BJ (cell line): ENCODE measurements at places on chromosomes 4 and X. TPM values are rescaled to one million over a fixed set of nuclear protein-coding genes. Genes with fewer than 3 reads are reported as not detected.

DNA sequence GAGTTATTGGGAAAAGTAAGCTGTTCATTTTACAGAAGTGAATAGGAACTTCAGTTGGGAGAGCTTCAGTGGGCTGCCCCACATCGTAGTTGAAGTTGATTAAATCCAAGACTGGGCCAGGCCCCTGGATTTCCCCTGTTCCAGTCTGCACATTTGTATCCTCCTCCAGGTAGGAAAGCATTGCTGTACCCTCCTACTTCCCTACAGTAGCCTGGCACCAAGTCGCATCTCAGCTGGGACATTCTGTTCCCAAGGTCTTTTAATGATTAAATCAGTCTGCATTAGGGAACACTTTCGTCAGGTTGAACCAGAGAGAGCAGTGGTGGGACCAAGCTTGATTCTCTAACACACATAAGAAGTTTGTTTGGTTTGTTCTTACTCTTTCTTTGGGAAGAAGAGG, 165.8 kb upstream of the PPARGC1A start:
- no peak for DNase-seq

GRCh38 chr4:76605099-76605563, 170.1 kb downstream of the SHROOM3 start:
- DNase-seq: peak; percentile 91

GRCh38 chr4:11663114-11663513, 234.4 kb upstream of the HS3ST1 start:
- no peak for DNase-seq

- no peak for DNase-seq
These were observed 6.5 kb downstream of the WFS1 start for GRCh38 chr4:6275898-6276806.

GRCh38 chr4:158313566-158313965, 103.3 kb downstream of the TMEM144 start:
- no peak for DNase-seq

GRCh38 chrX:110852180-110852579, 56.6 kb upstream of the CHRDL1 start:
- DNase-seq: no peak

DNA sequence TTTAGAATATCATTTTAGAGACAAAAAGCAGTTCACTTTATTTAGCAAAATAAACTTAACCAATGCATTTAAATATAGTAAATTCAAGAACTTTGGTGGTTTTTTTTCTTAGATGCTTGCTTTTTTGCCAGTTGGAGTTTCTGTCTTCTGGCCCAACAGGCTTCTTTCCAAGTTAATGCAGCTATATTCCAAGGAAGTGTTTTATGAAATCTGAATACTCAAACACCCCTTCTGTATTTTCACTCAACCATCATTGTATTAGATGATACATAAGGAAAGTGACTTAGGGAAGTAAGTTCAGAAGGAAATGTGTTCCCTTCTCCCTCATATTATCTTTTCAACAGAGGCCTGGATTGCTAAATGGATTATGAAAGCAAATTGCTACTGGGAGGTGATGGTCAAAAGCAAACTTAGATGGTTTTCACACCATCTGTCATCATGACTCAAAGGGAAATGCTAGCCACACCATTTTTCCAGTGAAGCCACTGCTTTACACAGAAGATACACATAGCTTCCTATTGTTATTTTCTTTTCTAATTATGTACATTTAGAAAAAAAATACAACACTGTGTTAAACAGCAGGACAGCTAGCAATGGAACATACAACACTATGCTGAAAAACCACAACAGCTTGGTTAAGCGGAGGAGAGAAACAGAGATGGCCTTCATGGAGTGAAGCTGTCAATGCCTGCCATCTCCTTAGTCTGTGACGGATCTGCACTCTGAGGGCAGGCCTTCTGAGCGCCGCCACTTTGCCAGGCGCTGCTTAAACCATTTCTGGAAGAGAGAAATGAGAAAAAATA, 32.9 kb downstream of the HOPX start:
- no peak for DNase-seq

DNA sequence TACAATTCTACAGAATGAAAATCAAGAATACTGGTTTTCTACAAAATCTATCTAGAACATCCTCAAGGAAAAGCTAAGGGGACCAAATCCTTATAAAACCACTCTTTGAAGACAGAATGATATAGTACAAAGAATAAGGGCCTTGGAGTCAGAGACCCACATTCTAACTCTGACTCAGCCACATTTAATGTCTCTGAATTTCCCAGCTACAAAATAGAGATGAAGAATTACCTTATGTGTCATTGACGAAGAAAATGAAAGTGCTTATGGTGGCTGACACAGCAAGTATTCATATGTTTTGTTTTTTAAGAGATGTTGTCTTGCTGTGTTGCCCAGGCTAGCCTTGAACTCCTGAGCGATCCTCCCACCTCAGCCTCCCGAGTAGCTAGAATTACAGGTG, 35.9 kb upstream of the CXorf38 start:
- DNase-seq: no peak

GRCh38 chr4:78167510-78167909, 110.4 kb downstream of the FRAS1 start:
- no peak for DNase-seq

DNA sequence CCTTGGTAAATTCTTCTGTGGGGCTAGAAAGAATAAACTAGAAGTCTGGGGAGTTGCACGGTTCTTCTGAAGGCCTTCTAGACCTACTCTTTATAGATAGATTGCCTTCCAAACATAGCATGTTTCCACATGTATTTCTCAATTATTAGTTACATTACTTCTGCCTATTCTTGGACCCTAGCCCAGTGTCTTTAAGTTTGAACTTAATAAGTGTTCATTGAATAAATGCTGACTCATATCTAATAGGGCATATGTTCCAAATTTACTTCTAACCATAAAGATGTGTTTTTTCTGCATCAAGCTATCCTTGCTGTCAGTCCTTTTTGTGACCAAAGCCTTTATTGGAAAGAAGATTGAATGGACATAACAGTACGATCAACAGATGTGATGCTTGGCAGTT, 503.6 kb upstream of the ZFP42 start:
- DNase-seq: no peak

DNA sequence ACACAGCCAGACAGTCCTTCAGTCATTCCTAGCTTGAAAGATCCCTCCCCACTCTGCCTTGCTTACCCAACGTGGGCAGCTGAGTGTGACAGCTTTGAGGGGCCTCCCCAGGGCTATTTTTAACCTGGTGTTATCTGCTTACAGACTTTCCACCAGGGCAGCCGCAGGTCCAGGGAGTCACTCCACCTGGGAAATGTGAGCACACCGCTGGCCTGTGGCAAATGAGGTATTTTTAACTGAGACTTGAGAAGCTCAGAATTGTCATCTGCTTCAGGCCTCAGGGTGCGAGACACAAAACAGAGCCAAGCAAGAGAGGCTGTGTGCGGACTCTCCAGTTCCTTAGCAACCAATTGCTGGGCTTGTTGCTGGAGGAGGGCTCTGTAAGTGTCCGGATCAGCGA, 13.0 kb downstream of the CORIN start:
- no peak for DNase-seq

GRCh38 chr4:80386281-80386886, 50.9 kb downstream of the CFAP299 start:
- DNase-seq: no peak

GRCh38 chr4:107902715-107903114, 28.6 kb upstream of the CYP2U1 start:
- no peak for DNase-seq

- DNase-seq: no peak
These were observed 9.2 kb downstream of the PWWP3B start for GRCh38 chrX:106177106-106177981.

GRCh38 chr4:79241846-79242245, 84.0 kb downstream of the NAA11 start:
- DNase-seq: no peak

DNA sequence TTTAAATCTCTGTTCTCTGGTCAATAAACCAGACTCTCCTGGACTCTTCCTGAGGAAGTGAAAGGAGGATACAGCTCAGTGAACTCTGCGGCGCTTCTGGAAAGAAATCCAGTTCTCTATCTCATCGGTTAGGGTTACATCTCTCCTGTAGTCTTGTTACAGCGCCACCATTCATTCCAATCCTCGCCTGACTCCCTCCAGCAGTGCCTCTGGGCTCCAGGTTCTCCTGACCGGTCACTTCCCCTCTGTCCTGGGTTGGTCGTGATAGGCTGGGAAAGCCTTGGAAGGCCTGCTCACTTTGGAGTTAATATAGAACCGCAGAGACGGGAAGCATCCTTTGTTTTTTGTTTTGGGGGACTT, 97.0 kb upstream of the STOX2 start:
- no peak for DNase-seq

DNA sequence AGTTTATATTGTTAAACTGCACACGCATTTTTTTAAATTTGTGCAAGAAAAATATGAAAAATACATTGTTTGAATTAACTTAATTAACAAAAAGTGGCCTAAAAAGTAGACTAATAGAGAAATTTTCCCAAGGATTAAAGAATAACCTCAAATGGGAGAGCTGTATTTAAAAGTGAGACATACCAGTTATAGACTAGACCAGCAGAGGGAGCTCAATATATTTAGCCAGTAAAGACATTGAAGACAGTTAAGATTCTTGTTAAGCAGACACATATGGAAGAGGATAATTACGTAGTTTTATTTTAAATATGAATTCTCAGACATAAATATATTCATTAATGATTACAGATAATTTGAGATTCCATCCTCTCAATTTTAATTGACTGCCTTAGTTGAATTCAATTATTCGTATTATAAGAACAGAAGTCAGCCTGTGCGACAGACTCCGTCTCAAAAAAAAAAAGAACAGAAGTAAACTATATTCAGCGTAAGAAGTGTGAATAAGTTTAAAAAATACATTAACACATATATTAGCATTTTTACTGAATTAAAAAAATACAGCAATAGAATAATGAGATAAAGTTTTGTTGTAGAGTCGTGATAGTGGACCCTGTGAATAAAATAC, 64.8 kb downstream of the GLRA3 start:
- no peak for DNase-seq

- DNase-seq: no peak
These were observed 38.0 kb downstream of the DHRSX start for GRCh38 chrX:2462780-2463179.

GRCh38 chrX:79181401-79181800, 36.9 kb downstream of the GPR174 start:
- DNase-seq: no peak

DNA sequence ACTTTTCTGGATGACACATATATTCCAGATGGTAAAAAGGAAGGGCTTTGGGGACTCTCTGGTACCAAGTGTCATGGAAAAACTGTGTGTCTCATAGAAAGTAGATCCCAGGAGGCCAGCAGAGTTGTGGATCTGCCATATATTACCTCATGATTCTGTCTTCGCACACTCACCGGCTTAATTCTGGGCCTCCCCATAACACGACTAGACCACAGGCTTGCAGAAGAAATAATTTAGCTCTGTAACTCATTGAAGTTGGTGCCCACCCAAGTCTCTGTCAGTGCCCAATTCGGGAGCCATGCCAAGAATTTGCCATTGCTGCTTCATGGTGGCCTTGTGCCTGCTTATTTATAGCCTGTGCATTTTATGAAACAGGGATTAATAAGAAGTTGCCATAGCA, 104.5 kb downstream of the AR start:
- no peak for DNase-seq

GRCh38 chr4:108775921-108776320, 13.1 kb upstream of the ETNPPL start:
- no peak for DNase-seq

DNA sequence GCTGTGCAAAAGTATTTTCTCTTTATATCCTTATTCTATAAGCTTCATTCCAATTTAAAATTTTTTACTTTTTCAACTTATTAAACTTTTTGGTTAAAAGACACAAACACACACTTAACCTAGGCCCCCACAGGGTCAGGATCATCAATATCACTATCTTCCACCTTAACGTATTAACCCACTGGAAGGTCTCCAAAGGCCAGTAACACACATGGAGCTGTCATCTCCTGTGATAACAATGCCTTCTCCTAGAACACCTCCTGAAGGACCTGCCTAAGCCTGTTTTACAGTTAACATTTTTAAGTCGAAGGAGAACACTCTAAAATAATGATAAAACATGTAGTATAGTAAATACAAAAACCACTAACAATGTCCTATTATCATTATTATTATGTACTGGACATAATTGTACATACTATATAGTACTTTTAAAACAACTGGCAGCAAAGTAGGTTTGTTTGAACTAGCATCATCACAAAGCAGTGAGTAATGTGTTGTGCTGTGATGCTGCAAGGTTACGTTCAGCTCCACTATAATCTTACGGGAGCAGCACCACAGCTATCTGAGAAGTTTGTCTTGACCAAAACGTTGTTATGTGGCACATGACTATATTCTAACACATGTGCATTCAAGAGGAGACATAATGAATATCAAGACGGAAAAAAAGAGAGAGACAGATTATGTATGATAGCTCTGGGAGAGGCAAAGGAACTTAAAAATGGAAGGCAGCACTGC, 33.7 kb downstream of the DHX15 start:
- DNase-seq: no peak

GRCh38 chrX:14124562-14124961, 94.9 kb upstream of the GEMIN8 start:
- DNase-seq: no peak

DNA sequence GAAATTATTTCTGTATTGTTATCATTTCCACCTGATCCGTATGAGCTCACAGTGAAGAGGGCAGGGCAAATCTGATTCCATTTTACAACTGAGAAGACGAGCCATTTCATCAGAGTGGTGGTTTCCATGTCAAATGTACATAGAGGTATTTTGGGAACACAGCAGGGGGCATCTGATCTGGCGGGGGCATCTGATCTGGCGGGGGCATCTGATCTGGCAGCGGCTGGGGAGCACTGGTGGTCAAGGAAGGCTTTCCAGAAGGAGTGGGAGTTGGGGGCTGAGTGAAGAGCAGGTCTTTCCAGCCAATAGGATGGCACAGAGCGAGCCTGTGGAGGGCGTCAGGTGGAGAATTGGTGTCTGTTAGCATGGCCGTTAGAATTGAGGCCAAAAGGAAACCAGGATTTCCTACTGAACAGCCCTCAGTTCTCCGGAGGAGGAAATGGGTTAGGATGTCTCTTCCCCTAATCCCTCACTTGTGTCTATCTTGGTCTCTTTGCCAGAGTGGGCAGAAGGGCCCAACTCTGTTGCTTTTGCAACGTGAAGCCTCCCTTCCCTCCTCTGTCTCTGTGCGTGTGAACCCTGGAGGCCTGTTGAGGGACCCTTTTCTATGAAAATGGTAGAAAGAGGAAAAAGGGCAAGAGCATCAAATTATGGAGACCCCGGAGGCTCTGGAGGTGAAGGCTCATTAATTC, 41.3 kb downstream of the RHOH start:
- DNase-seq: no peak

Gene SYN1
- polyA plus RNA-seq: 0.23 and 0.48 TPM in 2 replicates

Gene TEX13C
- not detected in 2 replicates for polyA plus RNA-seq

Gene TMPRSS11F
- polyA plus RNA-seq: not detected in 2 replicates

Gene AKAP14
- not detected in 2 replicates for polyA plus RNA-seq

Gene BCLAF3
- polyA plus RNA-seq: 0.63 and 1.7 TPM in 2 replicates

Gene S100P
- 0.06 and 0.07 TPM in 2 replicates for polyA plus RNA-seq

Gene SYNPO2
- 33.8 and 39.9 TPM in 2 replicates for polyA plus RNA-seq

Gene RIBC1
- 0.09 TPM in 1 of 2 replicates, not detected in the other for polyA plus RNA-seq

Gene TREX2
- 0.49 and 1.1 TPM in 2 replicates for polyA plus RNA-seq

Gene FAM184B
- polyA plus RNA-seq: 0.01 and 0.02 TPM in 2 replicates

Gene CD99
- 434 and 479 TPM in 2 replicates for polyA plus RNA-seq

Gene FGFBP1
- polyA plus RNA-seq: not detected in 2 replicates

Gene SSX1
- polyA plus RNA-seq: not detected in 2 replicates

Gene PDZD4
- polyA plus RNA-seq: 0.49 and 0.82 TPM in 2 replicates

Gene SPANXA2
- not detected in 2 replicates for polyA plus RNA-seq
